Cerebellar nuclear complex (tissue), 1 donor: ENCODE measurements at places on chromosomes 1 and 21.

- DNase-seq = no peak
Observed at GRCh38 chr1:78102916-78103315, 57.1 kb downstream of the GIPC2 start.

DNA sequence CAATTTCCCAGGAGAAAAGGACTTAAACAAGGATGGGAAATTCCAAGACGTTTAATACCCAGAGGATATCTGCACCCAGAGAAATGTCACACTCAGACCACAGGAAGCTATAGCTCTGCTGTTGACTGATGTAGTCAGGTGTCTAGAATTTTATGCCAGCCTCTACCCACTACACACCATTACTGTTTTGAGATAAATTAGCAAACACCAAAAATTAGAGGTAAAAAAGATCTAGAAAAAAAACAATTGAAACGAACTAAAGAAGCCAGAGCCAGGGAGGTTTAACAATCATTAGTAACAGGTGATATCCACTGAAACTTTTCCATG, 519.9 kb downstream of the SMYD3 start:
- DNase-seq = no peak

DNA sequence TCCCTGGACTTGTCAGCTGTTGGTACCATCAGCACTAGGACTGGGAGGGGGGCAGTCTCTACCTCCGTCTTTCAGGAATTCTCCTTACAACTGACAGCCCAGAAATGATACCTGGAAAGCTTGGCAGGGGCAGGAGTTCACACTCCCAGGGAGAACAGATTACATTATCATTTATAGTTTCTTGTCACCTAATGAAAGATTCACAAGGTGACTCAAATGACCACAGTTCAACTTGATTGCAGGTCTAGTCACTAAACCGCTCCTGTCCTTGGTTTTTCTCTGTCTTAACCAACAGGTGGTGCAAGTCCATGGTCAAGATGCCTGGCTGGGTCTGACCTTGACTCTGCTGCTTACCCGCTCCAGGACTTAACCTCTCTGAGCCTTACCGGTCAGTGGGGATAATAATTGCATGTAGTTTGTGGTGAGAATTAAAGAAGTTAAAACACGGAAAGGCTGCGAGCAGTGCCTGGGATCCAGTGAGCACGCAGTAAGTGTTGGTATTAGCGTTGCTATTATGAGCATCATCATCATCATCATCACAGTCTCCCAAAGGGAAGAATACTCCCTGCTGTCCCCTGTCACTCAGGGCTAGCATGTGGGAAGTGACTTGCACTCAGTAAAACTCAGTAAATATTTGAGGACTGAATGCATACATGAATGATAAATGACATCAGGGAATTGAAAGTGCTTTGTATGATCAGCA, 125.3 kb upstream of the CD34 start:
- no peak for DNase-seq

DNA sequence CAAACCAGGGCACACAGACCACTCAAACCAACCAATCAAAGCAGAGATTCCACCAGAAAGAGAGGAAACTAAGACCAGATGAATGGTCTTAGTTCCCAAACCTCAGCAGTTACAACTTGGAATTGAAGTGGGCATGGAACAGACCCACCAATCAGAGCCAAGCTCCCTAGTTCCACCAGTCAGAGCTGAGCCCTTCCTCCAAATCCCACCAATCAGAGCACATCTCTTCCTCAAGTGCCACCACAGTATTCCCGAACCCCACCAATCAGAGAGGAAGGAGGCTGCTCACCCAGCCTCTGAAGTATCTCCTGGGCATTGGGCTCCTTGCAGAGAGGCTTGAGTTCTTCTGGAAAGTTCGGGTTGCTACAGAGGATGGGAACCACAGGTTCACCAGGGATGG, 1.4 kb downstream of the GUCA2A start:
- no peak for DNase-seq

DNA sequence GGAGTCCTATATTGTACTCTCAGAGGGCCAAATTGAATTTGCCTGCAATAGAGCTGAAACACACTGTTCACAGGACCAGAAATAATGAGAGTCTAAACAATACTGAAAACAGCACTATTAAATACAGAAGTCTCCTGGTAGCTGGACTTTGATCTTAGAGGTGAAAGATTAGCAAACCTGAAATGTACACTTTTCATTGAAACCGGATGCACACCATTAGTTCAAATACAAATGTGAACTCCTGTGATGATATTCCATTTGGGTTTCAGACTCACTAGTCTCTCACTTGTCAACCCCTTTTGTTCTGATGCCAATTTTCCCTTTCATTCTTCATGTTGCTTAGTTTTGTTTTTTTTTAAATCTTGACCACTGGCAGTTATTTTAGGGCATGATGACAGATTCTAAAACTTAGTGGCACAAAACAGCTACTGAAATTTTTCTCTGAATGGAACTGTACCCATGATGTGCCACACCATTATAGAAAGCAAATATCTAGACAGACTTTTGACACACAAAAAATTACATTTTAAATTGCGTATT, 5.9 kb upstream of the TNFSF4 start:
- no peak for DNase-seq

DNA sequence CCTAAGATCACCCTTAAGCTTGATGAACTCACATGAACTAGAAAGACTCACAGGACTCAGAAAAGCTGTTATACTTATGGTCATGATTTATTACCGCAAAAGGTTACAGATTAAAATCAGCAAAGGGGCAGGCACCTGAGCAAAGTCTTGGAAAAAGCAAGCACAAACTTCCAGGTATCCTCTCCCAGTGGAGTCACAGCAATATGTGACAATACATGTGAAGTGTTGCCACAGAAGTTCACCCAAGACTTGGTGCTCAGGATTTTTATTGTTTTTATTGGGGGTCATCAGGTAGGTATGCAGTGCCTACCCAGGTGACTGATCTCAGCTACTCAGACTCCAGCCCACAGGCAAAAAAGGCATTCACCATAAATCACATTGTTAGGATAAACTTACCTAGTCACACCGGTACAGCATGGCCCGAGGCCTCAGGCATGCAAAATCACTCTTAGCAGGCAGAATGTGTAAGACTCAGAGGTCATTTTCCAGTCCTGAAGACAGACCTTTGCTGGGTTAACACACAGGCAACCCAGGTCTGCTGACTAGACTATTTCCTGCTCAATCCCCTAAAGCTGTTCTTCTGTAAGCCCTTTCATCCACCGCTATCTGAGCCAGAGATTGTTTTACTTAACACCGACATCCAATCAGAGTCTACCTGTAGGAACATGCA, 55.6 kb downstream of the SSX2IP start:
- no peak for DNase-seq

- no peak for DNase-seq
Observed at GRCh38 chr1:80365359-80366021, 1359.0 kb upstream of the ADGRL4 start.

- DNase-seq = no peak
Observed at GRCh38 chr21:45939521-45940045, 42.0 kb upstream of the COL6A1 start.

DNA sequence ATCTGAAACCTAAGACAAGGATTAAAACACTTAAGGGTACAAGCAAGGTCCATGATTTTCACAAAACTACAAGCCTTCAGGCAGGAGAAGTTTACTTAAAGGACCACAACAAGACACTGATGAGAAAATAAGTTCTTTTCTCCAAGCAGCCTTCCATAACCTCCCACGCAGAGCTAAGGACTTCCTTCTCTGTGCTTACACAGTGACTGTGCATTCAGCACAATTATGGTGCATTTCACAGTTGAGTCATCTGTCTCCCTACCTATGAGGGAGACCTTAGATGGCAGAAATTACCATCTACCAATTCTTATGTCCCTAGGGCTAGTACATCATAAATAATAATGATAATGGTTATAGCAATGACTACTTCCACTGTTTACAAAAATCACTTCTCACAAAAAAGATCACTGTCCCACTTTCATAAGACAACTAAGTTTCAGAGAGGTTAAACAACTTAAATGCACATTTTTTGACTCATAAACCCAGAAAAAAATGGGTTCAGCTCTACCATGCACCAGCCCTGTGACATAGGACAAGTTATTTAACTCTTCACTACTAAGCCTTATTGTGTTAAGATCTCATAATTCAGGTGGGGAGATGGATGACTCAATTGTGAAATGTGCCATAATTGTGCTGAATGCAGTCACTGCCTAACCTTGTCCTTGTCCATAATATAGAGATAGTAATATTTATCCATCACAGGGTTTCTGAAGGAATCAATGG, 45.3 kb downstream of the TARBP1 start:
- no peak for DNase-seq

DNA sequence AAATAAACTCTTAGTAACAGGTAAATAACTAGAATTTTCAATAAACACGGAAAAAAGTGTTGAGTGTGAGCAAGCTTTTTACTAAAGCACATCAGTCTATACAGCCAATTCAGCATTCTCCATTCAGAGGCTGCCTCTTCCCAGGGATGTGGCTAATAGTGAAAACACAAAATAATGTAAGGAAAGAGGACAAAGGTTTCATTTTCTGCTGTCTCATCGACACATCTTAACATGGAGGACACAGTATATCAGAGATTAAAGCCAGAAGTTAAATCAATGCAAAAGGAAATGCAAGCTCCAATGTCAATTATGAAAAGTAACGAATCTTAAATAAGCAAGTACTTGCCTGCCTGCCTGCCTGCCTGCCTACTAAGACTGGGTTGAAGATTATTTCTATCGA, 43.2 kb downstream of the LUZP1 start:
- no peak for DNase-seq

DNA sequence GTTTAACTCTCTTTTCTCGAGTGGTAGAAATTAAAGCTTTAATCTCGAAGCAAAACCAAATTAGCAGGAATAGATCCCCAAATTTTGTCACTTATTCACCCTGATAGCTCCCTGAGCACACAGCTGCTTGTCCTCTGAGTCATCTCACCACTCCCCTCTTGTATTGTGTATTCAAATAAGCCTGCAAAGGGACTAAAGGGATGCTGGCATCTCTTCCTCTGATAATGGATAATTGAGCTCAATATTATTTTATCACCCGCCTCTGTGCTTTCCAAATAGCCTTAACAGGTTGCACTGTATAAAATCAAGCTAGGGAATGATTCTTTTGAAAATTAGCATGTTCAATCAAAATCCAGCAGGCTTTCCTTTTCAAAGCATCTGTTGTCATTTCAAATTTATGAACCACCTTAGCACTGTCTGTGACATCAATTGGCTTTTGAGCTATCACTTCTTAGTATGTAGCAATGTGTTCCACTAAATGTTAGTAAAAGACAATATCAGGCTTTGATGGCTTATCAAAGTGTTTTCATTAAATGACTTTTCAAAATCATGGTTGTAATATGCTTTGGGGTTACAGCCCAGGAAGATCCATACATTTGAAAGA, 561.6 kb downstream of the PLA2G4A start:
- DNase-seq = no peak

DNA sequence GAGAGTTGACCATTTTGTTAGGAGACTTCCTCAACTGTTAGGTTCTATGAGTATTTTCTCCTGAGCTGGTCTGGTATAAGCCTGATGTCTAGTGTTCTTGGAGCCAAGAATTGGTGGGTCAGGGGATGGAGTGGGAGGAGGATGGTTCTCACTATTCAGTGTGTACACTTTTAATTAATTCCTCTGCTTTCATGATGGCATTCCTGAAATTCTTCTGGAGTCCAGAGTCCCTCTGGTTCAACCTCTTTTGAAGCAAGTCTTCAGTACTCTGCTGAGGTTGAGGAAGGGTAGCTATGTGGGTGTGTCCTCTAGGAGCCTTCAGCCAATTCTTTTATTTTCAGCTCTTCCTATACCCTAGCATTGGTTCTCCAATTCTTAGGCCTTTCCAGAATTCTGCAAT, 149.1 kb downstream of the DNM3 start:
- DNase-seq = no peak

GRCh38 chr1:218376722-218377121, 31.6 kb downstream of the TGFB2 start:
- DNase-seq = no peak

- DNase-seq = no peak
Observed at GRCh38 chr1:228081578-228082213, 812 bp upstream of the ARF1 start.

DNA sequence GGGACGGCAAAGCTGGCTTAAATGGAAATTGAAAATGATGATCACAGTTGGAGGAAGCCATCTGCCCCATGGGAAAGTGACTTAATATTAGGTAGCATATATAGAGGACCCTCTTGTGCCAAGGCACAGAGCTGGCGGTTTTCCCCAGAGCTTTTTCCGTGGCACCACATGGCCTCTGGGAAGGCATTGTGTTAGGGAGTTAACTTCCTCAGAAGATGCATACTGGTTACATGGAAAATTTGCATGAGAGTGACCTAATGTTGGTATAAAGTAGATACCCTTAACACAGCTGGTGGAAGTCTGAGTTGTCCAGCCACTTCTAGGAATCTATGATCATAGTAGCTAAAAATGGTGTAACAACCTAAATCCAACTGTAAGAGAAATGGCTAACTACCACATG, 27.3 kb downstream of the CAP1 start:
- DNase-seq = no peak

GRCh38 chr1:27391511-27392095, 819 bp upstream of the GPR3 start:
- no peak for DNase-seq

DNA sequence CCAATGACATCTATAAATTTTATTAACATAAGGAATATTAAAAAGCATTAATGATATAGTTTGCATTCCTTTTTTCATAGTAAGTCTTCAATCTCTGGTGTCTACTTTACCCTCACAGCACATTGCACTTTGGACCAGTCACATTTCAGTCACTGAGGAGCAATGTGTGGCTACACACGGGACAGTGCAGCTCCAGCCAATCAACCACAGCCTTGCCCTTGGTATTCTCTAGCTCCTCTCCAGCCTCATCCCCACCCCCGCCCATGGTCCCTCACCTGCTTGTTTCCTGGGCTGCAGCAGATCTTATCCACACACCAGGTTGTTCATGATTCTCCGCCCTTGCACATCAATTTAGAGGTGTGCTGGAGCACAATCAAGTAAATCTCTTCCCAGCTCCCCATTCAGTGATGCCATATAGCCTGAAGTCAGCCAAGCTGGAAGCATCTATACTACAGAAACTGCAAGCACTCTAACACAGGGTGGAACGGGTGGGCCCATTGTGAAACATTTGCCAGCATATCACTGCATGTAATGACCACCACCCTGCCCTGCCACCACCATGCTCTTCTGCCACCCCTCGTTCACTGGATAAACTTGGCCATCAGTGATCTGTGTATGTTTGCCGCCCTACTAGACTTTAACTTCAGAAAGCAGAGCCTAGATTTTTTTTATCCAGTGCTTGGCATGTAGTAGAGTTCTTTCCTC, 93.0 kb upstream of the SLC44A3 start:
- no peak for DNase-seq

DNA sequence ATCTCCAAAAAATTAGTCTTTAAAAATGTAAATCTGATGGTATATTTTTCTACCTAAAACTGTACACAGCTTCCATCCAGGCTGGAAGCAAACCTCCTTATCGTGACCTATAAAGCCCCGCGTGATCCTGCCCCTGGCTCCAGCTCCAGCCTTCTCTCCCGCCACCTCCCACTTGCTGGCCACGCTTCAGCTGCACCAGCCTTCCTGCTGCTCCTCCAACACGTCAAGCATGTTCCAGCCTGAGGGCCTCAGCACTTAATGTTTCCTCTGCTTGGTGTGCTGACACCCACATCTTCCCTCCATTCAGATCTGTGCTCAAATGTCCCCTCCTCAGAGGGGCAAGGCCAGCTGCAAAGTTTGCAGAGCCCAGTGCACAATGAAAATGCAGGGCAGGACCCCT, 123.5 kb upstream of the MAGI3 start:
- no peak for DNase-seq
